ENCODE measurements at places on chromosomes 3 and 15.

GRCh38 chr3:58627941-58628340 is 38.6 kb downstream of the FAM3D start:
- DNase-seq = no peak

GRCh38 chr3:130582457-130583153 is 65.6 kb downstream of the COL6A6 start:
- DNase-seq = no peak

GRCh38 chr3:12165909-12166308 is 7.2 kb upstream of the TIMP4 start:
- no peak for DNase-seq

DNA sequence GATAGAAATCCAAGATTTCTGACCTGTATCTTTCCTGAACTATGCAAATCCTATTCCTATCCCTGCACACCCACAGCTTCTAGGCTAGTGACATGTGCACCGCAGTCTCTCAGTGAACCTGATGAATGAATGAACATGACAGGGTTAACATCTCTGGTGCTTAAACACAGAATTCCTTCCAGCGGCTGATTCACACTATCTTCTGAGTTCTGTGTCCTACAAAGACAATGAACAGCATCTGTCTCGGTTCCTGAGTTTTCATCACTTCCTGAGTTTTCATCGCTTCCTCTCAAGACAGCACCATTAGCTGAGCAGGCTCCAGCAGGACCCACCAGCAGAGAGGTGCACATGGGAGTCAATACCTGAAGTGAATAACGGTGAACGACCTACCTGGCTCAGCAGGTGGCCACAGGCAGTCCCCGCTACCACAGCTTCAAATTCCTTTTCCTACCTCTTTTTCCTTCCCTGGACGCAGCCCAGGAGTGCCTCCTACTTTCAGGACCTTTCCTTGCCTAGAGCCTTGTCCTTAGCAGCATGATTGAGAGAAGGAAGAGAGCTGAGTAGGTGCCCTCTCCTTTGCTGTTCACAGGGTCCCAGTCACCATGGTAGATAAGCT is 113.5 kb downstream of the IGF2BP2 start:
- no peak for DNase-seq

DNA sequence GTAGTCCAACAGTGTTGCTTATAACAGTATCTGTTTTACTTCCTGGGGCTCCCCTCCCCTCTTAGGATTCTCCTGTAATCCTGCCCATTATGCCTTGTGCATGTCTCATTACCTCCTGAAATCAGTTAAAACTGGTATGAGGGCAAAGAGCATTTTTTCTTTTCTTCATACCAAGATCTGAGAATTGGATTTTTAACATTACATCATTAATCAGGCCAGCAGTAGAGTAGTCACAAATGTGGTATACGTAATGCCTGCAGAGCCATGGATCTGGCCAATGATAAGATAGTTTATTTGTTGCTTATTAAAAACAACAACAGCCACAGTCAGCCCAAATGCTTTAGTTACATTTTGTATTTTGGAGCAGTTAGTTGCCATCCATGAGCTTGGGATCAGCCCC is 23.2 kb downstream of the ARID3B start:
- DNase-seq = no peak

DNA sequence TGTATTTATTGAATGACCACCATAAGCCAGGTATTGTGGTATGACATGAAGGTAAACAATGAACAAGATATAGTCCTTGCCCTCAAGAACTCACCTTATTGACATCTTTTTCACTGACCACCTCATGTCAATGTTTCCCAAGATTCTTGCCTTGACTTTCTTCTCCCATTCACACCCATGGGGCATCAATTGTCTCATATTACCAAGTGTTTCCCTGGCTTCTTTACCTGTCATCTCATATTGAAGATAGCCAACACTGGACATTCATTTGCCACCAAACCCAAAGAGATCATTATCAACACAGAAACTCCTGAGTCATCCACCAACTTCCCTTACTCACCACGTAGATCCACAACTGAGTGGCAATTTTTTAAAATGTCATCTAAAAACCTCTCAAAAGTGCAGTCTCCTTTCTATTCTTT is 2.2 kb downstream of the EFHB start:
- no peak for DNase-seq

GRCh38 chr15:51398626-51399025 is 57.2 kb downstream of the GLDN start:
- no peak for DNase-seq

- DNase-seq = peak; percentile 13
Observed at GRCh38 chr15:101188637-101189408, 63.0 kb downstream of the CHSY1 start.

GRCh38 chr15:32953533-32953910 is 235.7 kb downstream of the GREM1 start:
- DNase-seq = no peak

DNA sequence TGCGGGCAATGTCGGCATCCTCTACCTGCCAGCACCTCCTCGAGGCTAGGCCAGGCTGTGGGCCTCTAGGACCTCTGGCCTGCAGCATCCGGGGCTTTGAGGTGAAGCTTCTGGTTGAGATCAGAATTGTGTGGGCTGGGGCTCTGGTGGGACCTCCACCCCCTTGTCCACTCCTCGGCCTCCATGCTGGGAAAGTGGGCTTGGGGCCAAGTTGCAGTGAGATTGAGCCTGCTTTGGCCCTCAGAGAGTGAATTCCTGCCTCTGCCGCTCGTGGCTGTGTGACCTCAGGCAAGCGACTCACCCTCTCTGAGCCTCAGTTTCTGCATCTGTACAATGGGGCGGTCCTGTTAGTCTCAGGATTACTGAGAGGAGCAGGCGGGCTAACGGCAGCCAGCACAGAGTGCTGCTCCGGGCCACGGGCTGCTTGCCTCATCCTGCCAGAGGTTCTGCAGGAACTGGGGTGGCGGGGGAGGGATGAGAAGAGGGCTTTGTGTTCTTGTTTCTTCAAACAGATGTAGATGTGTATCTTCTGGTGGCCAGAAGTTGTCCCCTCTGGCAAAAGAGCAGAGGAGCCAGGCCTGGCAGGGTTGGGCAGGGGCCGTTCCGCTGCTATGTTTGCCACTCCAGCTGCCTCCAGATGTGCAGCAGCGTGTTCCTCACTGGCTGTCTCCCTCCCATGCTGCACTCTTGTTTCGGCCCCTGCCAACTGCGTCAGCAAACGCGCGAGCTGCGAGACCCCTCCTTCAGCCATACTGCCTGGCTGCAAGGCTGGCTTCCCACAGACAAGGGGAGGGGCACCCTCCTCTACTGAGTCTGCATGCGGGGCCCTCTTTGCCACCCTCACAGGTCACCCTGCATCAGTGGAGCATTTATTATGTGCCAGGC is 33.7 kb downstream of the FBLN2 start:
- DNase-seq = no peak

GRCh38 chr15:85649372-85649771 is 145.4 kb downstream of the KLHL25 start:
- peak; percentile 19 for DNase-seq

DNA sequence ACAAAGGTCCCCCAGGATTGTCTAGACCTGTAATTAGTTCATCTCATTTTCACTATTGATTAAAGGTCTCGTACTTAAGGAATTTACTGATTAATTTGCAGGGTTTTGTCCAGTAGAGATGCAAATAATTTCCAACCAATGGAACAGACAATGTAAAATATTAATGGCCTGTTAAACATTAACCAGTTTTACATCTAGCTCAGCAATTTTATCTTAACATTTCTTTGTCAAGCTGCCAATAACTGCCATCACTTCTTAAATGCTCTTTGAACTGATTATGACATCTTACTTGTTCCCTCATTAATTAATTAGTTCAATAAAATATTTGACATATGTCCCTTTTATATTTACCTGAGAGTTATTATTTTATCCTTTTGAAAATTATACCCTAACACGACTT is 9.4 kb upstream of the STRIT1 start:
- no peak for DNase-seq

DNA sequence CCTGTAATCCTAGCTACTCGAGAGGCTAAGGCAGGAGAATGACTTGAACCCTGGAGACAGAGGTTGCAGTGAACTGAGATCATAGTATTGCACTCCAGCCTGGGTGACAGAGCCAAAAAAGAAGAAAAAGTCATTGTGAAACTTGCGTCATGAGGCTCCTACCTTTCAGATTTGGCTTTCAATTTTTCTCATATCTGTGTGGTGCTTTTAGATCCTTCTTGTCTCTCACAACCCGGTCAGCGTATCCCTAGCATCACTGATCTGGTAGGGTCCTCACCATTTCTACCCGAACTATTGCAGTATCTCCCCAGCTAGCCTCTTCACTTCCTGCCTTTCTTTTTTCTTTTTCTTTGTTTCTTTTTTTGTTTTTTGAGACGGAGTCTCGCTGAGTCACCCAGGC is 21.6 kb upstream of the GCNT3 start:
- DNase-seq = no peak

- no peak for DNase-seq
Observed at GRCh38 chr15:86139828-86140227, 60.2 kb downstream of the AGBL1 start.

- DNase-seq = no peak
Observed at GRCh38 chr15:87212041-87212440, 1044.5 kb downstream of the NTRK3 start.

- DNase-seq = no peak
Observed at GRCh38 chr15:39403640-39404117, 177.2 kb upstream of the THBS1 start.

DNA sequence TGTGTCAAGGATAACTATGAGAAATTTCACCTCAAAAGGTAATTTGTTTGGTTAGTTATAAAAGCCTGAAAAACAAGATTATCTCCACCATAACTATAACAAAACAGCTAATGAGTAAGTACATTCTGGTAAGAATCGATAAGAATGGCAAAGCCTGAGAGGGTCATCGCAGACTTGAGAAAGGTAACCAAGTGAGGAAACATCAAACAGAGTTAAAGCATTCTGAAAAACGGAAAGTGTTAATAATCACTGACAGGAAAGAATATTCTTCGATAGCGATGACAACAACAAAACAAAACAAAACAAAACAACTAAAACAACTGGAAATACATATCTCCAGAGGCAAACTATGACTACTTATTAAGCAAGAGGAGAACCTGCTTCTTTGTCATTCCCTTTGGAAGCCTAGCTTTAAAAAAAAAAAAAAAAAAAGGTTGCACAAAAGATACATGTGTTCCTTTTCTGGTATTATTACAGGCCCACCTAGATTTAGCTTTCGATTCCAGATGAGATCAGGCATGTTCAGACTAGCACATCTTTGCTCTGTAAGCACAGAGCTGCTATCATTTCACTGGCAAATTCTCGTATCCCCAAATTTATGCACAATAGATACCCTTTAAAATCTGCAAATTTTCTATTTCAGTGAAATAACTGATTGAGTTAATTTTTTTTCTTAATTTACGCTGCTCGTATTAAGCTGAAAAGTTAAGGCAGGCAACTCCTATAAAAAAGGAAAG is 155.6 kb downstream of the TIGIT start:
- DNase-seq = no peak

GRCh38 chr3:58175437-58176184 is 35.2 kb downstream of the DNASE1L3 start:
- DNase-seq = no peak

GRCh38 chr3:183991403-183991802 is 26.3 kb downstream of the ABCC5 start:
- DNase-seq = no peak

GRCh38 chr3:170204023-170204472 is 18.2 kb upstream of the PRKCI start:
- no peak for DNase-seq

DNA sequence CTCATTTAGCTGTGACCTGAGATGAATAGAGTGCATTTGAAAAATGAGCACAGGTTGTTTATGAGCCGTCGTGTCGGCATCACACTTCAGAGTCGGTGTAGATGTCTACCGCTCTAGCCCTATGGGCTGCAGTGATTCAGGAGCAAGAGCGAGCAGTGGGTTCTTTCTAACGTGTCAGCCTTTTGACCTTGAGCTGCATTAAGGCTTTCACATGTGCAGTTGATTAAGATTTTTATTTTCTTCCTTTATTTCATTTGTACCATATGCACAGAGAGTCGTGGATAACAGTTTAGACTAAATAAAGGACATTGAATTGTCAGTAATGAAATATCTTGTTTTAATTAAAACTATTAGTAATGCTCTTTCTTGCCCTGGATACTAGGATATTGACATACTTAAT is 368.2 kb downstream of the PTPRG start:
- no peak for DNase-seq

DNA sequence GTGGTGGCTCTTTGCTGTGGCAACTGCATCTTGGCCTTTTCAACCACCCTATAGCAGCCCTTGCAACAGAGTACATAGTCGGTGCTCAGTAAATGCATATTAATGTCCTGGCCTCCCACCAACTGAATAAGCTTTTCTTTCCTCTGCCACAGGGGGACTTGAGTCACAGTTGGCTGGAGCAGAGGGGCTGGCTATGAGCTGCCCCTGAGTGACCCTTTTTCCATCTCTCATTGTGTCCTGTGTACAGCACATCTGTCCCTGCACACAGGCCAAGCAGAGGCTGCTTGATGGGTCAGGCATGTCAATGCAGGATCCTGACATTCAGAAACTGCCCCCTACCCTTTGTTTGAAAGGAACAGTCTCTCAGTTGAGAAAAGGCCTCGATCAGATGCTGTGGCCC is 22.4 kb downstream of the SPSB4 start:
- DNase-seq = no peak

DNA sequence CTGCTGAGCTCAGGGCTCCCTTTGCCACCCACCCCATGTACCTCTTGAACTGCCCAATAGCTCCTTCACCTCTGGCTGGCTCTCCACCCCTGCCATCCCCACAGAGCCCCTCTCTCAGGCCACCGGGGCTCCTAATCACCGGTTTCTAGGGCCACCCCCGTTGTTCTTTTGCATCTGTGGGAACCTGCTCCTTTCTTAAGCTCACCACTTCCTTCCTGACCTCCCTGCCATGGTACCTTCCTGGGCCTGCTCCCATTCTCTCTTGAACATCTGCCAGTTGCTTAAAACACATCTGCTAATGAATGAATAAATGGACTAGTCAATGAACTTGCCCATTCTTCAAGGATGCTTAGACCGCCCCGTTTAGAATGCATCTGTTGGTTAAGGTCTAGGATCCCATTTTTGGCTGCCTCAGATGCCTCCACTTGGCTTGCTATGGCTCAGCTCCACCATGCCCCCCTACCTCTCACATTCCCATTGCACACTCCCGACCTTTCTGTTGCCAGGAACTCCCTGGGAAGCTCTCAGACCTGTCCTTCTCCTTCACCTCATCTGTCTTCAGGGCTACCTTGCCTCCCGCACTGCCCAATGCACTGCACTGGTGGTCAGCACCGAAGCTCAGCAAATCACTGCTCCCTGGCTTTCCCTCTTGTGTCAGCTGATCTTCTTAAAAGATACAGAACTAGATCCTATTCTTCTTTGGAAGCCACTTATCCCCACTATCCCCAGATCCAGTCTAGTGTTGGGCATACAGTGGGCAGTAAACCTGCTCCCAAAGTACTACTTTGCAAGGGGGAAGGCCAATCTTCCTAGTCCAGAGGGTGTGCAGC is 9.1 kb downstream of the AMOTL2 start:
- no peak for DNase-seq

GRCh38 chr3:60010781-60011180 is 961.0 kb upstream of the CFAP20DC start:
- no peak for DNase-seq

- DNase-seq = no peak
Observed at GRCh38 chr15:63448266-63448665, 56.1 kb upstream of the USP3 start.
